ENCODE measurements at places on chromosomes 12 and 14. TPM values are rescaled to one million over a fixed set of nuclear protein-coding genes. Genes with fewer than 3 reads are reported as not detected.

CEBPE gene
- total RNA-seq = 0.19 TPM

CINP gene
- 51.2 TPM for total RNA-seq

CNTN1 gene
- not detected for total RNA-seq

FGD4 gene
- total RNA-seq = 0.19 TPM

ENDOU gene
- total RNA-seq = not detected

GUCY2C gene
- not detected for total RNA-seq

COQ6 gene
- total RNA-seq = 18.7 TPM

TMEM132C gene
- not detected for total RNA-seq

ADAM20 gene
- total RNA-seq = 0.38 TPM

SLC15A4 gene
- total RNA-seq = 15.5 TPM

GSC gene
- total RNA-seq = not detected

NEK9 gene
- 56.4 TPM for total RNA-seq

ZBTB1 gene
- 29.8 TPM for total RNA-seq

NRL gene
- total RNA-seq = 1.9 TPM

CCDC85C gene
- 10.7 TPM for total RNA-seq

ASCL1 gene
- not detected for total RNA-seq

DNAJC22 gene
- total RNA-seq = not detected

RGS6 gene
- total RNA-seq = 0.15 TPM

TMEM229B gene
- 0.93 TPM for total RNA-seq

TMEM30B gene
- total RNA-seq = 1.7 TPM

LRRK2 gene
- total RNA-seq = not detected

MYO1A gene
- 0.97 TPM for total RNA-seq

RAPGEF3 gene
- 2.5 TPM for total RNA-seq

DLK1 gene
- not detected for total RNA-seq

CCDC175 gene
- not detected for total RNA-seq

PLA2G1B gene
- not detected for total RNA-seq

RASSF8 gene
- 0.26 TPM for total RNA-seq

RBP5 gene
- 0.21 TPM for total RNA-seq

PHETA1 gene
- 1.4 TPM for total RNA-seq

TAS2R43 gene
- not detected for total RNA-seq

P3H3 gene
- total RNA-seq = 2.7 TPM

GPR162 gene
- total RNA-seq = 0.31 TPM

OR4E1 gene
- 0.07 TPM for total RNA-seq

MMP17 gene
- total RNA-seq = 0.48 TPM

SDSL gene
- total RNA-seq = not detected

CIDEB gene
- 25.8 TPM for total RNA-seq

SERPINA10 gene
- not detected for total RNA-seq

LRRC10 gene
- not detected for total RNA-seq

HCAR1 gene
- 0.21 TPM for total RNA-seq

Measured in activated CD4-positive, alpha-beta memory T cell treated with anti-CD3 and anti-CD28 coated beads for 36 hours (primary cell).